ENCODE measurements at places on chromosomes 5 and 9. TPM values are rescaled to one million over a fixed set of nuclear protein-coding genes. Genes with fewer than 3 reads are reported as not detected.
A peak's percentile ranks its signal among the peaks of the same experiment; 100 is the strongest.

- no peak for DNase-seq
Observed at GRCh38 chr9:136564379-136564988, 18.6 kb upstream of the NOTCH1 start.

- DNase-seq = no peak
Observed at GRCh38 chr9:3946840-3947587, 352.9 kb downstream of the GLIS3 start.

- no peak for DNase-seq
Observed at GRCh38 chr5:138824516-138824915, 50.6 kb downstream of the LRRTM2 start.

DNA sequence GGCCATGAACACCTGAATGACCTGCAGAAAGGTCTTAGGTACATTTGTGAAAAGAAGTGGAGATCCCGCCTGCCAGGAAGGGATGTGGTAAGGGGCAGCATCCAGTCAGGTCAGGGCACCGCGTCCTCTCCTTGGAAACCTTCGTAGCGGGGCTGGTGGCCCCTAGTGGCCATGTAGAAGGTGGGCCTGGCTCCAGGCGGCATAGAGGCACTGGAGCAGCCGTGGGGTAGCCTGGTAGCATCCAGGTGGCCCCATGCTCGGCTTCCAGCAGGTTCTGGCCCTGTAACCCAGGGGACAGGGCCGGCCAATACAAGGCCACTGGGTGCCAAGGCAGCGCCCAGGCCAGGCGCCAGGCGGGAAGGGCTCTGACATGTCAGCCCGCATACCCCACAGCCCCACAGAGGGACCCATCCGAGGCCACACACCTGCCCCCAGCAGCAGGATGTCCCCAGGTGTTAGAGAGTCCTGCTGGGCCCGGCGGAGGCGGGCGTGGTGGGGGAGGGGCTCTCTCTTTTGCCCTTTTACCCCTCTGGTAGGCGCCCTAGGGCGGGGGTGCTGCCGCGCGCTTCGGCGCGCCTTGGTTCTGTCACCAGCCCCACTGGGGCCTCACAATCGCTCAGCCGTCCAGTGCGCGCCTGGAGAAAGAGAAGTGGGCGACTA, 58.3 kb upstream of the SPATA31E1 start:
- DNase-seq = no peak

DNA sequence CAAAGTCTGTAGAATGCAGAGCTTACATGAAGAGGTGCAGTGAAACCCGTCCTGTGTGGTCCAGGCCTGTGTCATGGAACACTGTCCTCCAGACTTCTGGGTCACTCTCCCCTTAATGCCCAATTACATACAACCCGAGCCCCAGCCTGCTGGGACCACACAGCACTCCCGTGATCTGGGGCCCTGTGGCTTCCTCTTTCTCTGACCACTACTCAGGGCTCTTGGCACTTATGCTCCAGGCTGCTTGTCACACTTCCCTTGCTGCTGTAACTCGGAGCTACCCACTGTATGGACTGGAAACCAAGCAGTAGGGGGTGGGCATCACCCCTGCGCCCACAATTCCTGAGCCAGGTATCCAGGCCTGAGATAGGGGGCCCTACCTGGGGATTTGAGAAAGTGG, 10.3 kb upstream of the IL3 start:
- DNase-seq = peak; percentile 26

Gene IFNE
- total RNA-seq = not detected

Gene UGT3A1
- total RNA-seq = 14.7 TPM

Gene OR1L1
- not detected for total RNA-seq

Gene ACER2
- total RNA-seq = 9.1 TPM

Gene ANKRD18A
- total RNA-seq = 1.3 TPM

Measured in right lobe of liver (tissue), 6 donors.